ENCODE measurements at places on chromosomes 7 and 10.

DNA sequence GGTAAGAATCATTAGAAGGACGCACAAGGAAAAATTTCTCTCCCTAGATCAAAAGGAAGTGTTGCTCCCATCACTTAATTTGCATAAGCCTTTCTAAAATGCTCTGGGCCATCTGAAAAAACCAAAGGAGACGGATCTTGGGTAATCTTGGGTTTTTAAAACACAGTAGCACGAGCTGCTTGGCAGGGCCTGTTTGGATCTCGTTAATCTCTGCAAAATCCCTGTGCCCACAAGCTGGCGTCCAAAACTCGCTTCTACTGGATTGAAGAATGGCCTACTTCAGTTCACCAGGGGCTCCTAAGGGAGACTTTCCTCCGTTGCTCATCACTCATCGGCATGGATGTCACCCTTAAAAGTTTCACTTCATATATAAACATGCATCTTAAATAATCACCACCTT lies 128.6 kb downstream of the RNF216 start:
- no peak for DNase-seq

- no peak for DNase-seq
Measured at GRCh38 chr7:30433082-30433481, 45.5 kb downstream of the NOD1 start.

DNA sequence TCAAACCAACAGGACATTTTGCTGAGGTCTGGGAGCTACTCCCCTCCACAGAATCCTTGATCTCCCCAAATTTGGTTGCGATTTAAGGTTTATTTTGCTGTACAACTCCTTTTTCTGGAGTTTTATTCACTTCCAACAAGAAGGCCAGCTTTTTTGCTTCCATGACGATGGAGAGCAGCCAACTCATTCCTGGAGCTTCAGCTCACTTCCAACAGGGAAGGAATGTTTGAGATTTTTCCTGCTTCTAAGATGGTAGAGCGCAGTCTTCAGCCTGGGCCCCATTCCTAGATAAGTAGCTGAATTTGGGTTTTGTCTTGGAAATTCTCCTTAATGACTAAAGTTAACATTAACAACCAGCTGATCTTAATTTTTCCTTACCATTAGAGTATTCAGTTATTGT lies 30.9 kb upstream of the CREB3L2 start:
- DNase-seq: no peak

- no peak for DNase-seq
Measured at GRCh38 chr10:102775201-102775934, 31.6 kb downstream of the WBP1L start.

DNA sequence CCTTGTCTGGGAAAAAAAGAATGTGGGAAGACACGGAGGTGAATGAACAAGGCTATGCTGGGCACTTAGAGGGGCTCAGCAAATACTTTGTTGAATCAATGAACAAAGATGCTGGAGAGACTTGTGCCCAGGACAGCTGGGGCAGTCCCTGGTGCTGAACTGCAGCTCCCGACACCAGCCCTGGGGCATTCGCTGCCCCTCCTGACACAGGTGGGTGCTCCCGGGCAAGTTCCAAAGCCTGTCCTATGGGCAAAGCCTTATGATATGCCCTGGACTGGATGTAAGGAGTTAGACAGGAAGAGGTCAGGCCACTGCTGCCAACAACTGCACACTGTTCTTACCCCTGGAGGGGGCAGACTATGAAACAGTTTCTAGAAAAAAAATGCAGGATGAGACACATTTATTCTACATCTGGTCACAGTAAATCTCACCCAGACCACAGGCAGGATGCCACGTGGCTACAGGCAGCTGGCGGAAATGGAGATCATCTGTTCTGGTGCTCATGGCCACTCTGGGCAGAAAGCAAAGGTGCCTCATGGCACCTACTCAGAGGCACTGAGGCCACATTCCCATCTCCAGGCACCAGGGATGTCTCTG lies 21.9 kb upstream of the FRAT2 start:
- no peak for DNase-seq

GRCh38 chr10:49115015-49115795 lies at the start of gene VSTM4:
Gene VSTM4, minus strand, starts transcription at chr10:49115522. Its CDS starts 37 bp downstream, at chr10:49115485.
- peak; percentile 40 for DNase-seq

DNA sequence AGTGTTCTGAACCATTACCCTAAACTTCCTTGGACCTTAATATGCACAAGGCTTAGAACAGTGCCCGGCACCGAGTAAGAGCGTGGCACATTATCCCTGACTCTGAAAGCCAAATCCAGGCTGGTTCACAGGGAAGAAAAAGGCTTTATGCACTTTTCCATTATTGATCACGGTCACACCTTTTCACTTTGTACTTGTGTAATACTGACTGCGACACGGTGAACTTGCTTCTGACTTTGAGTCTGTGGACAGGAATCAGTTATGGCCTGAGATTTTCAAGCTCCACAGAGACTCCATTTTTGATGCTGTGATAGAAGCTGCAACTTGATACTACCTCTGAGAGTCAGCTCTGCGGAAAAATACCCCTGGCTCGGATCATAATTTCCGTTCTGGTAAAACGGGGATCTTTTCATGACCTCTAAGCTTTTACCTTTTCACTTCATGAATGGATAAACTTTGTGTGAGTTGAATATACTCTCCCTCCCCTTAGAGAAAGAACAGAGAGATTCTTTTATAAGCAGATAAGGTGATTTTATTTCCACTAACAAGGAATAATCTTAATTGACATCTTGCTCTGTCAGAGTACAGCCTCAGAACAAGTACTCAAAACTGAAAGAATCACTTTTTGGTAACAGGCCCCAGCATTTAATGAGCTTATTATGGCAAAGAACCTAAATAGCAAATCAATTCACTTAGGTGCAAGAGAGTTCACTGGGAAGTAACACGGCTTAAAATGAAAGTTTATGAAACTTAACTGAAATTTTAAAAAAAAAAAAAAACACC lies 88.8 kb downstream of the ELMO1 start:
- DNase-seq: no peak

DNA sequence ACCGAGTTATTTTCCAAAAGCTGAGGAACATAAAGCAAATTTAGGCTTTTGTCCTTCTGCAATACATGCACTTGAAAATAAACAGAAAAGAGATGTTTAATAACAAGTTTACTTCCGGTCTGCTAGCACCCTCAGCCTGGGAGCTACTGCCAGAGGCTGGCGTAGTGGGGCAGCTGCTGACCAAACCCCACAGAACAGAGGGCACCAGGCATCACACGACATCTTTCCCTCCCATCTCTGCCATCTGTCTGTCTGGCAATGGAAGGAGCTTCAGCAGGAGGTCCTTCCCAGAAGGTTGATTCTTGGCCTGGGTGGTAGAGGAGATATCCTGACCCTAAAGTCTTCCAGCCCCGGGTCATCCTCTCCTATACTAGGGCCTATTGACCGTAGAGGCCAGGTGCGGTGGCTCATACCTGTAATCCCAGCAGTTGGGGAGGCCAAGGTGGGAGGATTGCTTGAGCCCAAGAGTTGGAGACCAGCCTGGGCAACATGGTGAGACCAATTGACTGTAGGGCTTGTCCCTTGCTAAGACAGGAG lies 47.8 kb downstream of the CHST3 start:
- no peak for DNase-seq

GRCh38 chr7:105854498-105854897 lies 21.9 kb downstream of the ATXN7L1 start:
- no peak for DNase-seq

GRCh38 chr7:154906201-154906600 lies 96.7 kb downstream of the PAXIP1 start:
- no peak for DNase-seq

GRCh38 chr7:95250571-95250970 lies 73.8 kb downstream of the PON1 start:
- DNase-seq: no peak

- peak; percentile 82 for DNase-seq
Measured at GRCh38 chr7:17706734-17707133, 233.6 kb downstream of the SNX13 start.

- no peak for DNase-seq
Measured at GRCh38 chr10:101834341-101834740, 9.3 kb downstream of the KCNIP2 start.

- no peak for DNase-seq
Measured at GRCh38 chr7:8480527-8480926, 47.1 kb downstream of the NXPH1 start.

DNA sequence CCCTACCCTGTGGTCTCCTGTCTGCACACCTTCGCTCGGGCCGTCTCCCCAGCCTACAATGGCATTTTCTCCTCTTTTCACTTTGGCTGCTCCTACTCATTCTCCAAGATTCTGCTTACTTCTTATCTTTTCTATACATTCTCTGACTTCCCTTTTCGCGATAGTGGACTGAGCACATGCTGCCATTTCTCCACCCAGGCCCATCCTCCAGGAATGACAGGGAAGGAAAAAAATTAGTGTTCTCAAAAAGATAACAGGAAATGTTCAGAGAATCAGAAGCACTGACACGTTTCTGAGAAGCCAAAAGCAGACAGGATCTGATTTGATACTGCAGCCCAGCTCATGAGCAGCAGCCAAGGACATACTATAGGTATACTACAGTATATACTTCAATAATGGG lies 6.4 kb upstream of the ANXA11 start:
- DNase-seq: no peak

GRCh38 chr10:16995867-16996529 lies 133.6 kb downstream of the CUBN start:
- DNase-seq: peak; percentile 38

- no peak for DNase-seq
Measured at GRCh38 chr10:118523775-118524174, 71.7 kb downstream of the PRLHR start.

- DNase-seq: peak; percentile 55
Measured at GRCh38 chr7:140010194-140010895, 52.4 kb downstream of the PARP12 start.

GRCh38 chr7:92623544-92623943 lies 33.4 kb upstream of the FAM133B start:
- DNase-seq: no peak

GRCh38 chr10:69673521-69673920 lies 43.5 kb downstream of the FAM241B start:
- DNase-seq: no peak

DNA sequence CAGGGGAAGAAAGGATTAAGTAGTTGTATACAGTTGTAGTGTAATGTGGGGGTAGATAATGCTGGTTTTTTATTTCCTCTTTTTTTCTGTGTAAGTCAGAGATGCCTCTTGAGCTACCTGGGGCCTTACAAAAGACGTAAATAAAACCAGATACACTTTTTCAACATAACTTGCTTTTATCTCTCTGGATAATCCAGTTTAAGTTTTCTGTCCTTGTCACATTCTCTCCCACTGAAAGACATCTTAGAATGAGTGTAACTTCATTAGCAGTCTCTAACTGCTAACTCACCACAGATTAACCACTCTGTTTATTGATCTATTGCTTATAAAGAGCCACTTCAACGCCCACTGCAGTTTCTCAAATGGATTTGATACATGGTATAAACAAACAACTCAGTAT lies 64.1 kb upstream of the LRRN3 start:
- no peak for DNase-seq

GRCh38 chr7:158824028-158824427 lies 5.3 kb downstream of the ESYT2 start:
- no peak for DNase-seq

All from ELF-1 (cell line).